ENCODE measurements at places on chromosomes 3 and 15.
A peak's percentile ranks its signal among the peaks of the same experiment; 100 is the strongest.

GRCh38 chr15:31828594-31828993, 201.7 kb upstream of the CHRNA7 start:
- DNase-seq: no peak

DNA sequence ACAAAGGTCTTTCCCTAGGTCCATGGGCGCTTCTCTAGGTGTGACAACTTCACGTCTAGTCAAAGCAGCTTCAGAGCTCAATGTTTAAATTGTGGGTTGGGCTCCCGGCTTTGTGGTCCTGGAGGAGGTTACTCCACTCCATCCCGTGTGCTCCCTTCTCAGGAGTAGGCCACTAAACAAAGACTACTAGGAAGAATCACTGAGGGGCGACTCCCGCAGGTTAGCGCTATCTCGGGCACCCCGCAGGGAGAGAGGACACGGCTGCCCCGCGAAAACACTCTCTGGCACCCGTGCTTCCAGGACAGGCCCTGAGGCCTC, 500 bp downstream of the PARP6 start:
- peak; percentile 7 for DNase-seq

- DNase-seq: no peak
Measured at GRCh38 chr3:162973428-162973917, 1476.9 kb downstream of the OTOL1 start.

GRCh38 chr3:175421902-175422301, 562.8 kb downstream of the NAALADL2 start:
- DNase-seq: peak; percentile 46

DNA sequence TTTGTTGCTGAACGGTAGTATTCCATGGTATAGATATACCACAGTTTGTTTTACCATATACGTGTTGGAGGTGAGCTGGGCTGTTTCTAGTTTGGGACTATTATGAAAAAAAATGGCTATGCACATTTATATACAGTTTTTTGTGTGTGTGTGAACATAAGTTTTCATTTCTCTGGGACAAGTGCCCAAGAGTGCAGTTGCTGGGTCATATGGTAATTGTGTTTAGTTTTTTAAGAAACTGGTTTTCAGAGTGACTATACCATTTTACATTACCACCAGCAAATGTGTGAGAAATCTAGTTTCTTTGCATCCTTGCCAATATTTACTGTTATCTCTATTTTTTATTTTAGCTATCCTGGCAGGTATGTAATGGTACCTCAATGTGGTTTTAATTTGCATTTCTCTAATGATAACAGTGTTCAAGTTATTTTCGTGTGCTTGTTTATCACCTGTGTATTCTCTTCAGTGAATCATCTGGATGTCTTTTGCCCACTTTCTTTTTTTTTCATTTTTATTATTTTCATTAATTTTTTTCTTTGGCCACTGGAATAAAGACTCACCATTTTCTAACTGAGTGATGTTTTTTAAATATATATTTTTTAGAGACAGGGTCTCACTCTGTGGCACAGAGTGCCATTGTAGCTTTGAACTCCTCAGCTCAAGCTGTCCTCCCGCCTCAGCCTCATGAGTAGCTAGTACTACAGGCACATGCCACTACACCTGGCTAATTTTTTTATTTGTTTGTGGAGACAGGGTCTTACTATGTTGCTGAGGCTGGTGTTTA, 75.3 kb downstream of the ZNF609 start:
- DNase-seq: no peak

- DNase-seq: peak; percentile 36
Measured at GRCh38 chr15:28098766-28099554, at the start of gene OCA2. OCA2 (minus strand) TSS chr15:28099315; CDS start chr15:28081874, 17,441 bp downstream.

DNA sequence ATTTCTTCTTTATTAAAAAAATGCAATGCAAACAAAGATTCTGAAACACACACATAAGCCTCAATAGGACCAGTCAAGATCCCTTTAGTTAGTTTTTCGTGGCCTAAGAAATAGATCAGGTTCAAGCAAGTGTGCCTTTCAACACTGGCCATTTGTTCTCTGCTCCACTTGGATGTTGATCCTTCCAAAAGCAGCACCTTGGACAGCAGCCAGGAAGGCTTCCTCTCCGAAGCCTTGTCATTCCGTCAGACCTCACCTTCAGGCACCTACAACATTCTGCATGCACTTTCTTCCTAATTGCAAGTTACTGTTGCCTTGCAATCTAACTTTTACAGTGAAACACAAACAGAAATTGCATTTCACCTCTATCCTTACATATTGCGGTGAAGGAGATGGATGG, 155.9 kb upstream of the FEZF2 start:
- DNase-seq: peak; percentile 40

DNA sequence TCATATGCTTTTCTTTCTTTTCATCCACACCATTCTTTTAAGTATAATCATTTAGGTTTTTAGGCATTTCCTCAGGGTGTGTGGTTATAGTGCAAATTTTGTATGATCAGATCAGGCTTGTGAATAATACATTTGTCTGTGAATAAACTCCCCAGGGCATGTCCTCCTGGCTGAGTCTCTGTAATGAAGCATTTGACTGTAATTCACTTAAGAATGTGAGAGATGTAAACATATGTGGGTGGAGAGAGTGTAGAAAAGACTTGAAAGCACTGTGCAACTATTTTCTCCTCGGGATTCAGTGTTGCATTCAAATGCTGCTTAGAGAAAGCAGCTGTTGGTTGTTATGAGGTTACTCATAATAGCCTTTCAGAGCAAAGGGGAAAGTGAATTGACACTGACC, 996.5 kb downstream of the TUSC7 start:
- DNase-seq: peak; percentile 97

DNA sequence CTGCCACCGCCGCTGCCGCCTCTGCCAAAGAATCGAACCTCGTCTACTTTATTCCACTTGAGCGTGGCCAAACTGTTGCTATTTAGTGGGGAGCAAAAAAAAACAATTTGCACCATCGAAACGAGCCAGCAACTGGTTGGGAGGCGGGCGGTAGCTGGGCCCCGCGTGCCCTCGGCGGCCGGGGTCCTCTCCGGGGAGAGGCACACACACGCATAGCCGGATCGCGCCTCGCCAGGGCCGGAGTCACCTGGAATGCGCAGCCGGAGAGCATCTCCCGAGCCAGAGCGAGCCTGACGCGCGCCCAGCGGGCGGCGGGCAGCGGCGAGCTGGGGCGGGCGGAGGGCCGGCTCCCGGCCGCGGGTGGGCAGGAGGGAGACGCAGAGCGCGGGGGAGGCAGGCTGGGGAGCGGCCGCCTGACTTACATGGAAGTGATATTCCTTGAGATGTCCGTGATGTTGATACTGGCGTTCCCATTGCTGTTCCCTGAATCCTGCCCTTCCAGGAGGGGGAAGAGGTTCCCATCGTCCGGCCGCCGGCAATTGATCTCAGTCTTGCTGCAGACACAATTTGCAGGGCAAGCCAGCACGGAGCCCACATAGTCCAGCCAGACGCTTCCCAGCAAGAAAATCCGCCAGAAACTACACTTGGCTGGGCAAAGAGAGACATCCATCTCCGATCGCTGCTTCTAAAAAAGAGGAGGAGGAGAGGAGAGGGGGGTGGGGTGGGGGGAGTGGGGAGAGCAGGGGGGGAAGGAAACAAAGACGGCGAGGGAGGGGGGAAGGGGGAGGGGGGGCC, 858 bp downstream of the NTRK3 start:
- DNase-seq: peak; percentile 54

GRCh38 chr3:151630938-151631441, 102.7 kb upstream of the AADACL2 start:
- DNase-seq: no peak

GRCh38 chr3:52216585-52217408, 8.6 kb downstream of the TLR9 start:
- DNase-seq: peak; percentile 42

- DNase-seq: peak; percentile 83
Measured at GRCh38 chr15:66566963-66567531, 1.2 kb upstream of the LCTL start.

DNA sequence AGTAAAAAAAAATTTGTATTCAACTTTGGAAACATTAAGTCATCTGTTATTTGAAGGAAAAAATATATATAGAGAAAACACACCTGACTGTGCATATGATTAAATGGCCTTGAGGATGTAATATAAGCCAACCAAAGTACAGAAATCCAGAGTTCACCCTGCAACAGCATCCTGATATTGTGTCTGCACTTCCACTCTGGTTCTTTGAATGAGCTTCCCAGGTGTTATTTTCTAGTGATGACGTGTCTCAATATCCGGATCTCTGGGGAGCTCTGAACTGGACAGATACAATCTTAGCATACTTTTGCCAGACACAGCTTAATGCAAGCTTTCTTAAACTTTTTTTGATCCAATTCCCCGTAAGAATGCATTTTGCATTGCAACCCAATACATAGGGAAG, 19.5 kb upstream of the PIK3CB start:
- DNase-seq: no peak

- DNase-seq: peak; percentile 69
Measured at GRCh38 chr3:14261229-14261628, 82.6 kb downstream of the LSM3 start.

DNA sequence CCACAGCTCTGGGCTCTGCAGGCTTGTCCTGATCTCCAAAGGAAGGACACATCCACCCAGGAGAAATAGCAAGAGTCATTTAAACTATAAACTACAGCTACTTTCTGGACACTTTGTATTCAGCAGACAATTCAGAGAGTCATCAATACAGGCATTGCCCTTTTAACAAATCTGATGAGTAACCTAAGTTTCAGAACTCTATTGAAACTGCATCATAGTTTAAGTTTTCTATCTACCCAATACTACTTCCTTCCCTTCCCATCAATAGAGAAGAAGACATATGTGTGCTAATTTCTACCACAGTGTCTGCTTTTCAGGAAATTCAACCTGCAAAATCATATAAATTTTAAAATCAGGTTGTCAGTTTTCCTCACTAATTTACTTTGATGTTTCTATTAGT, 736.5 kb downstream of the IGSF11 start:
- DNase-seq: no peak

DNA sequence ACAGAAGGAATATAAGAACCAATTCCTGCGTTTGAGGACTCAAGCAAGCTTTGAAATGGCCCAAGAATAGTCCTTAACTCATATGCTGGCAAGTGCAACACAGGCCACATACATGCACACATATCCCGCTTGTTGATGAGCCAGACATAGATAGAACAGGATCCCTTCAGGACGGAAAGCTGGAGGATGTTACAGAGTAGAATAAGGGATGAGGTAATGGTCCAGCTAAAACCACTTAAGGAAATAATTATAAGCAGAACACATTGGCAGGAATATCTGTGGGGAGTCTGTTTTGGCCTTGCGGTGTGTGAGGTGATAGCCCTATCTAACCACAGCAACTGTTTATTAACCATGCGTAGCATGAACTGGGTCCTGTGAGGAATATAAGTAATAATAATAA, 25.0 kb downstream of the SCG3 start:
- peak; percentile 53 for DNase-seq

- DNase-seq: peak; percentile 48
Measured at GRCh38 chr3:9298236-9298635, 48.8 kb upstream of the SRGAP3 start.

DNA sequence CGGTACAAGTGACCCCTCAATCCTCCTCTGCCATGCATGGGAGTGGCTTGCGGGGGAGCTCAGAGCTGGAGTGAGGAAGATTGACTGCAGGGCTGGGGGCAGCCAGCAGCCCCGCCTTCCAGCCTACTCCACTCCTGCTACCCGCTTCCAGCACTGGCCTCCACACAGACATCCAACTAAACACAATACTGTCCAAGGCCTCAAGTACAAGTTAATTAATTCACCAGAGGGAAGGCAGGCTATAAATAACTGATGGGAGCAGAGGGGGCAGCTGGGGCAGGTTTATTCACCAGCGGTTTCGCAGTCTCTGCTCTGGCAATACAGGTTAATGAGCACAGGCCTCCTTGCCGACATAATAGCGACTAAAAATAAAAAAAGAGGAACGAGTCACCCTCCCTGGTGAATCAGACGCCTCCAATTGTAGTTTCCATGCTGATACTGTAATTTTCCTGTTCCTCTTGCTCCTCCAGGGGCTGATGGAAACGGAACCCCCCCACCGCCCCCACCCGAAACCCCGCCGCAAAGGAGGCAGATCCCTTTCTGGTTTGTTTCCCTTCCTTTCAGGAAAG, 166.4 kb upstream of the TLE3 start:
- DNase-seq: peak; percentile 40

DNA sequence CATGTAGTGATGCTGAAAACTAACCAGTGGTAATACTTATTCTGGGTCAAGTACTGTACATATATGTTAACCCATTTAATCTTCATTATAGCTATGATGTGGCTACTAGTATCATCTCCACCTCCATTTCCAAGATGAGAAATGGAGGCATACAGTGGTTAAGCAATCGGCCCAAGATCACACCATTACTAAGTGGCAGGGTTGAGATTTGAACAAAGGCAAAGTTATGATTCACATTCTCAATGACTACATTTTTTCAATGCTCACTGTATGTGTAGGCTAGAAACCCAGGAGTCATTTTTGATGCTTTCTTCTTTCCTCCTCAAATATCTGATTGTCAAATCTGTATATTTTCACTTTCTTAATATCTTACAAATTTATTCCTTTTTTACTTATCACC, 30.2 kb downstream of the ABI3BP start:
- no peak for DNase-seq

DNA sequence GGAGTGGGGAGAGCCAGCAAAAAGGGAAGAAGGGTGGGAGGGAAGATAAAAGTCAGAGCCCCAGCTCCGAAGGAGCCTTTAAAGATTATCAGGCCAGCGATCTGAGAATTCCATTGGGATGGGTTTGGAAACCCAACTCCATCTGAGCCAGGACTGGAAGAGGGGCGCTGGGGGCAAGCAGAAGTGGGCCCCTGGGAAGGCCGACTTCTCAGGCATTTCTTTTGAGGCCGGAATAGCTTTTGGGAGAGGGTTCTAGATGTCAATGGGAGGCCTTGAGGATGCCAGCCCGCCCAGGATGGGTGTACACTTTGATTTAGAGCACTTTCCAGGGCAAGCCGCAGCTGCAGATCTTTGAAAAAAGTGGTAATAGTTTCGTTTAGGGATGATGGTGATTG, 6.6 kb upstream of the SOX2 start:
- no peak for DNase-seq

All from fibroblast of skin of right quadriceps (primary cell).